ENCODE measurements at places on chromosomes 1 and 21.

- no peak for DNase-seq
Measured at GRCh38 chr21:45579383-45580180, 37.3 kb upstream of the SLC19A1 start.

GRCh38 chr1:66747501-66747900 lies 4.8 kb upstream of the DYNLT5 start:
- no peak for DNase-seq

GRCh38 chr1:53148123-53148522 lies 5.7 kb upstream of the SLC1A7 start:
- DNase-seq, result no peak

- DNase-seq, result no peak
Measured at GRCh38 chr1:39268906-39269305, 64.4 kb downstream of the MACF1 start.

DNA sequence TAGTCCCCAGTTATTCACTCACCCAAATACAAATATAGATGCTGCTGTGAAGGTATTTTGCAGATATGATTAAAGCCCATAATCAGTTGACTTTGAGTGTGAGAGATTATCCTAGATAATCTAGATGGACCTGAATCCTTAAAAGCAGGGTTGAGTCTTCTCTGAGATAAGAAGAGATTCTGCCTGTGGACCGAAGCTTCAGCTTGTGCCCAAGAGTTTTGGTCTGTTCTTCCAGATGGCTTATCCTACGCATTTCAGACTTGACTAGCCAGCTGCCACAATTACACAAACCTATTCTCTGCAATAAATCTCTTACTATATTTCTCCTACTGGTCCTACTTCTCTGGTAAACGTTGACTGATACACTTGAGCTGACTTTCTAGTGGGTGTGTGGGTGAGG lies 145.1 kb downstream of the KCNJ6 start:
- DNase-seq, result no peak

GRCh38 chr1:39127513-39127912 lies 77.0 kb upstream of the MACF1 start:
- DNase-seq, result no peak

GRCh38 chr1:222974496-222974895 lies 159.7 kb downstream of the DISP1 start:
- no peak for DNase-seq

DNA sequence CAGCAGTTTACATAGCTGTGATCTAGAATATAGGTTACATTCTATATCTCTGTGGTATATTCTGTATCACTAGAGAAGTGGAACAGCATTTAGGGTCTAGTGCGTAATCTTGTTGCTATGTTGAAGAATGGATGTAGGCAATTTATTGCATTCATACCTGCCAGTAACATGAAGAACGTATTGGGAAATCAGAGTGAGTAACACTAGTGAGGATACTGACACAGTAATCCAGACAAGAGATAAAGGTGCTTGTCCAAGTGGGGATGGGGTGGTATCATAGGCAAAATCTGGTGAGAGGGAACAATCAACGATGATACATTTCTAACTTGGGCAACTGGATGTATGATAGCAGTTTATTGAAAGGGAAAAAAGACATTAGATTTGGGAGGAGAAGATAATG lies 9.8 kb downstream of the PPP2R5A start:
- DNase-seq, result no peak

DNA sequence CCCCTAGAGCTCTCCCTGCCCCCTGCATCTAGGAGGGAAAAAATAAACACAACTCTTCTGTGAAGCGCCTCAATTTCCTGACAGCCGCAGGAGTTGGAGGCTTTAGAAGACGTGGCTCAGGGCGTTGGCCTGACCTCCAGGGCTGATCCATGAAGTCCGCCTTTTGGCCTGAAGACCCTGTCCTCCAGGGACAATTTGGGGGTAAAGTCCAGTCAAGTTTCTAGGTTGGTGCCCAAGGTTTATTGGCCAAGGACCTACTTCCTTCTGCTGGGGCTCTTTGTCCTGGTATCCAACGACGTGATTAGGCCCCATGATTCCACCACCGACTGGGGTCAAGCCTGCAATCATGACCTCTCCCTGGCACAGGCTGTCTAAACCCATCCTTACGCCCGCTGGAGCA lies 54.9 kb downstream of the PTPRF start:
- DNase-seq, result no peak

DNA sequence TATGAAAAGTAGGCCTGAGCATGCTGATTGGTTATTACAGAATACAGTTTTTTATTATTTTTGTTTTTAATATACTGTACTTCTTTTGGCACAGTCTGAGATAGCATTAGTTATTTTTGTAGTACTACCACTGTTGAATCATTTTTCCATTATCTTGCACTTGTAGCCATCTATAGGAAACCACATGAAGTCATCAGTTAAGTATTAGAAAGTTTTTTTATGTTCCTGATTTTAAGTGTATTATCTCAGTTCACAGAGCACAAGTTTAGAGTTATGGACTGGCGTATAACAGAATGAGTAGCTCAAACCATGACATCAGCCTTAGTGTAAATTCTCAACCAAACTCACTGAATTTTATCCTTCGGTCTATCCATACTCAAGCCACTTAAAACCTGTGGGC lies 22.8 kb downstream of the DHX9 start:
- no peak for DNase-seq

- DNase-seq, result no peak
Measured at GRCh38 chr1:170360601-170361000, 171.4 kb upstream of the GORAB start.

- DNase-seq, result no peak
Measured at GRCh38 chr1:1623181-1623630, 7.9 kb downstream of the MIB2 start.

- DNase-seq, result no peak
Measured at GRCh38 chr1:35726450-35727433, 8.1 kb upstream of the C1orf216 start.

GRCh38 chr1:34360574-34360973 lies 183.9 kb downstream of the C1orf94 start:
- DNase-seq, result no peak

GRCh38 chr21:33993286-33994231 lies 78.0 kb upstream of the ATP5PO start:
- no peak for DNase-seq

GRCh38 chr1:35629051-35629450 lies 12.3 kb downstream of the PSMB2 start:
- DNase-seq, result no peak

DNA sequence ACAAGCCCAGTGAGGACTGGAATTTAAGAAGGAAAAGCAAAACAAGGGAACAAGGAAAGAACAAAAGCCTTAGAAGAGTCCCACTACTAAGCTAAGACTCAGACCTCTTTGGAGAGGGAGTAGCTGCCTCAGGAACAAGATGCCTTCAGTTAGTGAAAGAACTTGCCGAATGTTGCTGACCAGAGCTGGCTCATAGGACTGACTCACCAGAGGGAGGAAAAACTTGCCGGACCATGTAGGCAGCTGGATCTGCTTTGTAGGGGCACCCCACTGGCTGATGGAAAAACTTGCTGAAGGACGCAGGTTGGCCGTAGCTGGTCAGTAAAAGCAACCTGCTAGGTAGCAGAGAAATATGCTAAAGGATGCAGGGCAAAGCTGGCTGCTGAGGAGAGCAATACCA lies 15.3 kb upstream of the ZSWIM5 start:
- DNase-seq, result no peak

- no peak for DNase-seq
Measured at GRCh38 chr1:88685259-88685620, 1.2 kb downstream of the PKN2 start.

GRCh38 chr1:89994231-89994804 lies 592 bp upstream of the ZNF326 start:
- no peak for DNase-seq

DNA sequence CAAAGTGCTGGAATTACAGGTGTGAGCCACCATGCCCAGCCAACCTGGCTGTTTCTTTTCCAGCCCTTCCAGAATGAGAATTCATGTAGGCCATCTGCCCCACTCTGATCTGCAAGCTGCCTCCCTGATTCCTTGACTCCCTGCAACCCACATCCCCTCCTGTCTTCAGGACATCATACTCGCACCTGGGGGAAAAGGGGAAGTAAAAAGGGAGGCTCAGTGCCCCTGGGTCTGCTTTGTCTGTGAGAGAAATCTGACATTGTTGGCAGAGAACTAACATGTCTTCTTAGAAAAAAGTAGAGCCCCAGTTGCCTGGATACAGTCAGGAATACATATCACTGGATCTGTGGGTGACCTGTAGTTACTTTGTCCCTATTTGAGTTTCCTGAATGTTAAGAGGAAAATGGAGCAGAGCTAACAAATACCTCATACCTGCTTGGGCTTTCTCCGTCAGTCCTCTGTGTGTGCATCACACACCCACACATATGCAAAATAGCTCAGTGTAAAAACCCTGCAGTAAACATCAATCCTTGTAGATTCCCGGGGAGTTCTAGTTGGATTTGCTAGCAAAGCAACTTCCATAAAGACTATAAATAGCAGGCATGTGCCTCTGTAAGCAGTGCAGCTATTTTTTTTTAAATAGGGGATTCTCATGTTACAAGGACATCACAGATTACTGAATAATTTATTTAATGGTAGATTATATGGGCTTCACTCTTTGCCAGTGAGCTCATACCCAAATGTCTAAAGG lies 62.9 kb downstream of the TEX35 start:
- DNase-seq, result no peak

GRCh38 chr1:94719926-94720793 lies 100.0 kb upstream of the SLC44A3 start:
- DNase-seq, result no peak

DNA sequence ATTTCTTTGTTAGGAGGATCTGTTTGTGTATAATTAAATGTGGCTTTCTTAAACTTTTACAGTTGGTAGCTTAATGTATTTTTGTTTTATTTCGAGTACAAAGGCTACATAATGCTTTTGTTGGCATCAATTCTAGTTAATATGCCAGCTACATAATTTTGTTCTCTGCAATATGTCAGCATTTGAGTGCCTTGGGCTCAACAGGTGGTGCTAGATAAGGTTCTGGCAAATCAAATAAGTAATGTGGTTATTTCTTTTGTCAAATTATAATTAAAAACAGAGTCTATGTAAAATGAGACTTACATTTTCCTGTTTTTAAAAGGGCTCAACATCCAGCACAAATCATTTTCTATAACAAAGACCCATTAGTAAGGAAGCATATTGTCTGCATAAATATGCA lies 410.6 kb upstream of the NR5A2 start:
- no peak for DNase-seq

DNA sequence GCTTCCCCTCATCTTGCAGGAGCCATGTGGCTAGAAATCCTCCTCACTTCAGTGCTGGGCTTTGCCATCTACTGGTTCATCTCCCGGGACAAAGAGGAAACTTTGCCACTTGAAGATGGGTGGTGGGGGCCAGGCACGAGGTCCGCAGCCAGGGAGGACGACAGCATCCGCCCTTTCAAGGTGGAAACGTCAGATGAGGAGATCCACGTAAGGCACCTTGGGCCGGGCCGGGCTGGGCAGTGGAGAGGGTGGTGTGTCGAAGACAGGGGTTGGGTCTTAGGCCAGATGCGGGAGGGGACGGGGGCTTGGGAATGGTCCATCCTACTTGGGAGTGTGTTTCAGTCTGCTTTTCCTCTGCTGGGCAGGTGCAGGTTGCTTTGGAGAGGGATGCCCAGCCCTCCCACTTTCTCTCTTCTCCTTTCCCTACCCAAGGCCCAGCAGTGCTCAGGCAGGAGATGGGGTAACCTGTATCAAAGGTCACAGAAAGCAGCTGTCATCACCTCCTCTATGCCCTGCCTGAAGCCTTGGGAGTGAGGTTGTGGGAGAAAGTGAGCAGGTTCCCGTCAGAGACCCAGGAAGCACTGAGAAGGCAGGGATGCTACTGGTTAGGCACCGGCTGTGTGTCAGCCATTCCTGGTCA lies 18.9 kb downstream of the EPHX1 start:
- no peak for DNase-seq

GRCh38 chr1:185585770-185586169 lies 148.4 kb upstream of the HMCN1 start:
- DNase-seq, result no peak

DNA sequence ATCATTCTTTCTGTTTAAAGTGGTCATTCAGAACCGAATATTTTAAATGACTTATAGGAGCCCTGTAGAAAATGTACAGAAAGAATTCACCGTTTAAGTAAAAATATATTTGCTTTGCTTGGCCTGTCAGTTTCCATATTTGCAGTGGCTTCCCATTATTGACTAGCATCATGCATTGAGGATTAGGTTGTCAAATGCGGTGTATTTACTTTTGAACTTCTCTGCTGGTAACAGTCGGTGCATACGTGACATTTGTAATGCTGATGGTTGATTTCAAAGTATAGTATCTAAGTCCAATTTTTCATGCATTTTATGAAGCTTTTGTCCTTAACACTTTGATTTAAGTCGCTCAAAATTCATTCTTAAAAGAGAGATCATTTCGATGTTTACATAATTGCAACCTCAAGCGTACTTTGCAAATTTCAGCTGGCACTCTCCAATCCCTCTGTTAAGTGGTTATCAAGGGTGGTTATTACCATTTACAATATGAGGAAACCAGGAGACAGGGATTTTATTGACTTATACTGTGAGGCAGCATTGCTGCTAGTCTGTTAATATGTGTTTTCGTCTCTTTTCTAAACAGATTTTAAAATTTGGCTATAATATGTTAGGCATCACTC lies 201.6 kb downstream of the SDCCAG8 start:
- DNase-seq, result no peak

- DNase-seq, result no peak
Measured at GRCh38 chr1:231665101-231665500, 38.5 kb downstream of the DISC1 start.

DNA sequence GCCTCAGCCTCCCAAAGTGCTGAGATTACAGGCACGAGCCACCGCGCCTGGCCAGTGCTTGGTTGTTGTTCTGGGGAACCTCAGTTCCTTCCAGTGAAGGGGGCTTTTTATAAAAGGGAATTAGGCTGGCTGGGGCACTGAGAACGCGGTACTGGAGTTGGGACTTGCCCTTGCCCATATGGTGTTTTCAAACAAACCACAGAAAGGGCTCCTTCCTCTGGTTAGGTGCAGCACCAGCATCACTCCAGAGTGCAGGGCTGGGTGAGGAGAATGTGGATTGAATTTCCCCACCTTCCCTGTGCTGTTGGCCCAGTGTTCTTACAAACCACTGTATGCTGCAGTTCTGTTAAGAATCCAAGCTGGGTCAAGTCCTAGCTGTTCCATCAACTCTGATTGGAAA lies 5.3 kb downstream of the MAN1C1 start:
- DNase-seq, result no peak

- DNase-seq, result no peak
Measured at GRCh38 chr1:240613356-240614142, 1.6 kb upstream of the GREM2 start.

- no peak for DNase-seq
Measured at GRCh38 chr21:45141507-45141906, 67.1 kb downstream of the ADARB1 start.

DNA sequence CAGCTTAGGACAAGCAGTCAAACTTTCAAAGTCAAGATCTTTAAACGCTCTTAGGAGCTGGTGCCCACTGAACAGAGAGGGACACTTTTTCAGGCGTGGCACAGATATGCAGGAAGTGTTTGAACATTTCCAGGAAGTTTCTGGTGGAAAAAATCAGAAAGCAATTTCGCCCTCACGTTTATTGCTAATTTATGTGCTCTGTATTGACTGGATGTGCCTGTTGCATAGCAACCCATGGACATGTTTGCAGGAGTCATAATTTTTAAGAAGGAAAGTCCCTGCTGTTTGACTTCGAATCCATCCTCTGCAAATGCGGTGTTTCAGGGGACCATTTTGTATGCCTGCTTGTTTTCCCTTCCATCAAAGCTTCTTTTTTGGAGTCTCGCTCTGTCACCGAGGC lies 239.9 kb upstream of the IRF2BP2 start:
- DNase-seq, result no peak

GRCh38 chr21:28427394-28428022 lies 565.2 kb downstream of the LTN1 start:
- DNase-seq, result no peak

- DNase-seq, result no peak
Measured at GRCh38 chr21:44019568-44019958, 7.5 kb downstream of the TRAPPC10 start.

All from substantia nigra (tissue), 51 donors.